ENCODE measurements at places on chromosomes 4 and X.

- no peak for DNase-seq
Observed at GRCh38 chr4:26987191-26987590, 126.5 kb downstream of the STIM2 start.

- DNase-seq = no peak
Observed at GRCh38 chr4:181685461-181685860, 557.7 kb upstream of the TENM3 start.

- DNase-seq = no peak
Observed at GRCh38 chr4:35695003-35695402, 549.3 kb downstream of the ARAP2 start.

DNA sequence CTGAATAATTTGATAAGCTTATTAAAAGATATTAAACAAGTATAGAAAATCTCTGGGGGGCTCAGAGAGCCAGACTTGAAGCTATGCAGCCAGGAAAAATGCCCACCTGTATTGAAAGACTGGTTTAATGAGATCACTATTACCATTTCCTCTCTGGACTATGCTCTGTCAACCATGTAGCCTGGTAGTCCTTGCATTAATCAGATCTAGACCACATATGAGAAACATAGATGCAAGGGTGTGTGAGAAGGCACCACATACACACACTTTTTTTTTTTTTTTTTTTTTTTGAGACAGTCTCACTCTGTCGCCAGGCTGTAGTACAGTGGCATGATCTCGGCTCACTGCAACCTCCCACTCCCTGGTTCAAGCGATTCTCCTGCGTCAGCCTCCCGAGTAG lies 75.9 kb upstream of the ATP8A1 start:
- no peak for DNase-seq

- DNase-seq = no peak
Observed at GRCh38 chrX:106170318-106170717, 2.2 kb downstream of the PWWP3B start.

GRCh38 chr4:112704991-112705845 lies 68.3 kb downstream of the LARP7 start:
- DNase-seq = peak; percentile 27

GRCh38 chr4:162700358-162700757 lies 466.3 kb downstream of the NAF1 start:
- no peak for DNase-seq

DNA sequence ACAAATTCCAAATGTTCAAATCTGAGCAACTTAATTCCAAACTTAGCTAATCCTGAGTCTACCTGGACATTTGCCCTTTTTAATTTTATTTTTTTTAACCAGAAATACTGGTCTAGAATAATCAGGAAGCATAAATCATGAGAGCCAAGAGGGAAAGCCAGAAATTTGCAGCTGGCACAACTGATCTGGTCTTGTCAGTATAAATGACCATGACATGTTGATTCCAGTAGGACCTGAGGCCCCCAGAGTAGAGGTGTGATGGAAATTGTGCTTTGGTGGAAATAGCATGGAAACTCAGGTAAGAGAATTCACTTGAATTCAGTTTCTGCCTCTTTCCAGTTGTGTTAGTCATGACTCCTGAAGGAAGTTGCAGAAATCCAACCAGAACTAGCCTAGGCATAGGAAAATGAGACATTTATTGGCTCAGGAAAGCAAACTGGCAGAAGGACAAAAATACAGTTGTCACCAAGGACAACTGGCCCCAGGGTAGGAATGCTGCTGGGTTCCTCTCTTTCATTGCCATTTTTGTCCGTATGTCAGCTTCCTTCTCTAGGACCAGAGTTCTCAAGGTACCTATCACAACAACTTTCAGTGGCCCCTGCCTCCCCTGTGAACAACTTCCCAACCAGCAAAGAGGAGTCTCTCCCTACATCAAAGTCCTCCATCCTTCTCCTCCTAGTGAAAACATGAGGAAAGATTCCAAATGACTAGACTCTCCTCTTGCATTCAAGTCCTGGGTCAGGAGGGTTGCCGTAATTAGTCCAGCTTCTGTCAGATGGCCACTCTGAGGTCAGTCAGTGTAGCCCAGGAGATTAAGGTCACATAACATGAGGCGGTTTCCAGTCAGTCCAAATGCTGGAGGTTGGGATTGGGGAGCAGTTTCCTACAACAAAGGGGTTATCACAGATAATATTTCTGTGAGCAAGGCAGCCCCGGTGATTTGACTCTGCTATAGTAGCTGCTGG lies 29.3 kb upstream of the MYOZ2 start:
- no peak for DNase-seq

DNA sequence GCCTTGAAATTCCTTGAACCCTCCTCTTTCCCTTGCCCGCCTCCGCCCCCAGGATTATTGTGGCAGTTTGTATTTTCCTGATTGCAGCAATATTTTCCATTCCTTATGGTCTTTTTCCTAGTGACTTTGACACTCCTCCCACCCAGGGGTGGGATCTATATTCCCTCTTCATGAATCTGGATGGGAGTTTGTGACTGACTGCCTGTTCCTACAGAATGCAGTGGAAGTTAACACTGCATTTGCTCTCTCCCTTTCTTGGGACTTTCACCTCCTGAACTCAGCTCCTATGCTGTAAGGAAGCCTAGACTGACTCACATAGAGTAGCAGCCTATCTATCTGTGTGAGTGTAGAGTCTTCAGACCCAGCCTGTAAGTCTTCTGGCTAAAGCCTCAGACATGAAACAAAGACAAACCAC lies 2.2 kb downstream of the FUNDC2 start:
- no peak for DNase-seq

DNA sequence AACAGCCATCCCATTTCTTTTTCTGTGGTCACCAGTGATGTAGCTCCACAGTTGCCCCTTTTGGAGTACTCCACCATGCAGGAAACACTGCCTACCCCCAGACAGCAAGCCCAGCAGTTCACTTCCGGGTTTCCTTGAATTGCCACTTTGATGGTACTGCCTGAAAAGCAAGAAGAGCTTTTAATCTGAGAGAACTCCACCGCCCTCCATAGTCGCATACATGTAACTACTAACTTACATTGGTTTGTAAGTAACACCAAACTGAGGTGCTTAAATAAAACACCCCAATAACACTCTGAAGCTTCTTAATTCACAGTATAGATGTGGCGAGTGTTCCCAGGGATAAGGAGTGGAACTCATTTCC lies 53.6 kb upstream of the HPSE start:
- peak; percentile 27 for DNase-seq

DNA sequence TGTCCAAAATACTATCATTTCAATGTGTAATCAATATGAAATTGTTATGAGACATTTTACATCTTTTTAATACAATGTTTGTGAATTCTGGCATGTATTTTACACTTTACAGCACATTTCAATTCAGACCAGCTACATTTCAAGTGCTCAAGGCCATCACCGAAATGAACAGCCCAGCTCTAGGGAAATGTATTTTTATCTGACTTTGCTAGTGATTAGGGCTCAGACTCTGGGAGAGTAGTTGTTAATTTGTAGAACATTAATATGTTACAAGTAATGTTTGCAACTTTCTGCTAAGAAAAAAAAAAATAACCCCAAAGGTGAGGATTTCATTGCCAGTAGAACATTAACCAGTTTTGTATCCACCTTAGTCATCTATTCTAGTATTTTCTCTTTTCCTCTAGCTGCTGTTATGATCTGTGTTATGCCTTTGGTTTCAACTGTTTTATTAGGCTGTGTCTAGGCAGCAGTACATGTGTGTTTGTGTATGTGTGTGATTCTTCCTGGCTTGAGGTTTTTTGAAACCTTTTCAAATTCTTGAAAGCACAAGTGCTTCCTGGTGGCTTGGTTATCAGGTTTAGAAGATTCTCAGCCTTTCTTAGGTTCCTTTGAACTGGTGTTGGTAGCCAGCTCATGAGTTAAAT lies 125.9 kb downstream of the NSUN7 start:
- no peak for DNase-seq

DNA sequence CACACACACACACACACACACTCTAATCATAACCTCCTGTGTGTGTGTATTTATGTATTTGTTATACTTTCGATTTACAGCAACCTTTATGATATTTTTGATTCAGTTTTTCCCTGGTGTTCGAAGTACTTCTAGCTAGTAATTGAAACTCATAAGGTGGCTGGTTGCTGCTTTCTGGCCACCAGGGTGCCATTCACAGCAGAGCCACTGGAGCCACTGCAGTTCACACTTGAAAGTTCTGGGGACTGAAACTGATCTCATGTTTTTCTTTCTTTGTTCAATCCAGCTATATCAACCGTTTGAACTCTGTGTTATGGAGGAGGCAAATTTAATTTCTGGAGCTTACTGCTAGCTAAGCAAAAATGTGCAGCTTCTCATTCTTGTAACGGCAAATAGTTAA lies 419.4 kb downstream of the ADGRL3 start:
- DNase-seq = no peak

DNA sequence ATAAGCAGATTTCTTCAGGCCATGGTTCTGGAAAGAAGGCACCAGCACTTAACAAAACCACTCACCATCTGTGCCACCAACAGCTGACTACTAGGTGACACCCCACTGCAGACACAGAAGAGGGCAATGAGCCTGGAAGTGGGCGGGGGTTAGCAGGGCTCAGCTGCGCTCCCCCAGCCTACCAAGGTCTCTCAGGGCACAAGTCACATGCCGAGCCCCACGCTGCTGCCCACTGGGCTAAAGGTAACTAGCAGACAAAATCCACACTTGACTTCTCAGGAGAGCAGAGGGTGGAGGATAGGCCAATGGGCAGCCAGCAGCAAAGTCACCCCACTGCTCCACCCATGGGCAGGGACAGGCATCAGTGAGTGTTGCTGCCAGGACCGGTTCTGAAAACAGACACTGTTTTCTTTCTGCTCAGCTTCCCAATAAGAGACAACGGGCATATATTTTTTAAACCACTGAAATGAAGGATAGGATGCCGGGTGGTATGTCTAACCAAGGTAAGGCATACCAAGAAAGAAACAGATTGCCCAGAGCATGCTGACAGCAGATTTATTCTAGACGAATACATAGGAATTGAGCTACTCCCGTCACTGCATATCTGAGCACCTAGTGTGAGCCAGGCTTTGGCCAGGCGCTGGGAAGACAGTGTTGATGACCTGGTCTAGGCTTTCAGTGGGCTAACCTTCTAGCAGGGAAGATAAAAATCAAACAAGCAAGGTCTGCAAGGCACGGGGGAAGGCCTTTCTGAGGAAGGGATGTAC lies 20.1 kb downstream of the ACSL1 start:
- no peak for DNase-seq

DNA sequence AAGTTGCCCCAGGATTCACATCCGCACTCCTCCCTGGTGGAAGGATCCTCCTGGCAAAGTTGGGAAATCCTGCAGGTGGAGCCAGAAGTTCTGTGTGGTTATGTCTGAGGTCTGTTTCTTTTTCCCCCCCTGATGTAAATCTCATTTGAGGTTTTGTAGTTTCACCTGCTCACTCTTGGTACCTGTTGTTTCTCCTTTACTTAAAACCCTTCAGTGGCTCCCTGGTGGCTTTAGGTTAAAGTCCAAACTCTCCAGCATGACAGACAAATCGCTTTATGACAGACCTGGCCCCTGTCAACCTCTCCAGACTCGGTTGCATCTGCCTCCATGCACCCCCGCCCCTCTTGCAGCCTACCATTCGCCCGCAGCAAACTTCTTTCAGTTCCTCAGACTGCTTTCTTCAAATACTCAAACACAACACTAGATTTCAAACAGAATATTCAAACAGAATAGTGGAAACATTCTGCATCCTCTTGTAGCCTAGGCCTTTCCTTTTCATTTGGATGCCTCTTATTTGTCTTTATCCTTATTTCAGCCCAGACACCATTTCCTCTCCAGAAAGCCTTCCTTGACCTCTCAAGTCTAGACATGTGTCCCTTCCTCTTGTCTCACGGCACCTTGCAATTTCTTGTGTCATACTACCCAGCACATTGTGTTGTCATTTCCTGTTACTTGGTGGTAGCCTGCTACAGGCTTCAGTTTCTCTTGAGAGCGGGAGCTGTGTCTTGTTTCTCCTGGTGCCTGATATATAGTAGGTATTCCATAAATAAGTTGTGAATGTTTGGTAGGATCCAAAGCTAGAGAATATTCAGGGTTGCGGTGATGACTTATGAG lies 24.8 kb downstream of the IL13RA1 start:
- no peak for DNase-seq

DNA sequence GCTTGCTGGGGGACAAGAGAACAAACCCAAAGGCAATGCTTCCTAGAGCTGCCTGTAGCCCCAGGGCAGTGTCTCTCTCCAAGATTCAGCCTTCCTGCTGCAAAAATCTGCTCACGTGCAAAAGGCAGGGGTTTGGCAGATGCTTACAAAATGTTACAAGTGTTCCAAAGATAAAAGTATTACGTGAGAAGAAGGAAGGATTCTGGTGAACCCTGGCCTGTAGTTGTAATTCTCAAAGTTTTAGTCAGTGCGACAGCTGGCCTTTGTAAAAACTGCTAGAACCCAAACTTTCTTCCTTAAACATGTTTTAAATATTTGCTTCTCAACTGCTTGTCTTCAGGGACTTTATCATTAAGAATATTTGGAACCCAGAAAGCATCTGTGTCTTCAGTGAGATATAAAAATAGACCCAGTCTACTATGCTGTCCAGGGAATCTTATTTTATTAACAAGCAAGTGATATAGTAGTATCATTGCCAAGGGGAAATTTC lies 232.3 kb downstream of the FRMPD4 start:
- no peak for DNase-seq

DNA sequence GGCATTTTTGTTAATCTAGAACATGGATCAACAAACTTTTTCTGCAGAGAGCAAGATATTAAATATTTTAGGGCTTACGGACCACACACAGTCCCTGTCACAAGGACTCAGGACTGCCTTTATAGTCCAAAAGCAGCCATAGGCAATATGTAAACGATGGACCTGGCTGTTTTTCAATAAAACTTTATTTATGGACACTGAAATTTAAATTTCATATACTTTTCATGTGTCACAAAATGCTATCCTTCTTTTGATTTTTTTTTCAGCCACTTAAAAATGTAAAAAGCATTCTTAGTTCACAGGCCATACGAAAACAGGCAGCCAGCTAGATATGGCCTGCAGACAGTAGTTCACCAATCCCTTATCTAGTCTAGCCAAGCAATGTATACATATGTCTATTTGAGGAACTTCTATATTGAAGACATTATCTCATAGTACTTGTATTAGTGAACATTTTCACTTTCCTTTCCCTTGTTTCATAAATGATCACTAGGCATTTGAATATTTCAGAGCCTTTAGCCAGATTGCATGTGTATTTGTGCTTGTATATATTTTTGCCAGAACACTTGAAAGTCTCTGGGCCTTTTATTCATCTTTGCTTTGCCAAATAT lies 350.9 kb downstream of the RPA4 start:
- DNase-seq = no peak
